ENCODE measurements at places on chromosomes 1 and 21.
A peak's percentile ranks its signal among the peaks of the same experiment; 100 is the strongest.

- DNase-seq, result no peak
Observed at GRCh38 chr1:157770442-157771043, 6.4 kb downstream of the FCRL2 start.

DNA sequence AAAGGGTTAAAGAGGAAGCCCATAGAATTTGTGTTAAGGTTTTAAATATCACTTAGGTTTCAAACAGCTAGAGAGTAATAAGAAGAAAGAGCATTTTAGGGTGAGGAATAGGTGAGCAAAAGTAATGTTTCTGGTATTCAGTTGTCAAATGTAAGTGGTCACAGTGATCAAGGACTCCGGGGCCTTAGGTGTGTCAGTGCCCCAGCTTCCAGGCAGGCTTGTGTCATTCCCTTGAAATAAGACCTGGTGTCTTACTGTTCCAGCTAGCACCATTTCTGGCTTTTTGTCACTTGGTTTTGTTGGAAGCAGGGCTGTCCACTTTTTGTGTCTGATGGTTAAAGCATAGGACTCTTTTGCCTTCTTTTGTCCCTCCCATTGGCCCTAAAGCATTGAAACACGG, 69.6 kb downstream of the DYRK1A start:
- no peak for DNase-seq

- DNase-seq, result no peak
Observed at GRCh38 chr1:10522322-10522860, 47.6 kb downstream of the PEX14 start.

DNA sequence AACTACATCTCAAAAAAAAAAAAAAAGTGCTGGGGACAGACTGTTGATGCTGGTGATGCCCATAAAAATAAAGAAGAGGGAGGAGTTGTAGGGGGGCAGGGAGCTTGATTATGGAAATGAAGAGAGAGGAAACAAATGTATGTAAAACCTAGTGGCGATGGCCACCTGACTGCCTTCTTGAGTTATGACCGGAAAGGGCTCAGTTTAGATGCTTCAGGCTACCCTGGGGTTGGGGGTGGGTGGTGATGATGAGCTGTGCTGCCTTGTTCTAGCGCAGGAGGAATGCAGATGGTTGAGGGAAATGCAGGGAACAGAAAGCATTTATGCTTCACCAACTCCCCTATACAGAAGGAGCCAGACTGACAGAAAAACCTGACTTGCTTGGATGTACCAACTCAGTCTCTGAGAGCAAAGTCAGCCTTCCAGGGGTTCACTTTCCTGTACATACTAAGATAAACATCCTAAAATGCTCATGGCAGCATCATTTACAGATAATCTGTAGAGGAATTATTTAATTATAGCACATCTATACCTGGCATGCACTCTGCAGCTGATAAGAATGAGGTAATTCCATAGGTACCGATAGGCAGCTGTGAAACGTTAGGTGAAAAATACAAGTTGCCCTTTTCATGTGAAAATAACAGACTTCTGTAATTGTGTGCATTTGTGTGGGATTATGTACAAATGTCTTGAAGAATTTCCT, 8.0 kb upstream of the BCAR3 start:
- no peak for DNase-seq

- no peak for DNase-seq
Observed at GRCh38 chr1:2145946-2146835, 48.4 kb downstream of the FAAP20 start.

- no peak for DNase-seq
Observed at GRCh38 chr1:95058974-95059373, 13.8 kb downstream of the ALG14 start.

DNA sequence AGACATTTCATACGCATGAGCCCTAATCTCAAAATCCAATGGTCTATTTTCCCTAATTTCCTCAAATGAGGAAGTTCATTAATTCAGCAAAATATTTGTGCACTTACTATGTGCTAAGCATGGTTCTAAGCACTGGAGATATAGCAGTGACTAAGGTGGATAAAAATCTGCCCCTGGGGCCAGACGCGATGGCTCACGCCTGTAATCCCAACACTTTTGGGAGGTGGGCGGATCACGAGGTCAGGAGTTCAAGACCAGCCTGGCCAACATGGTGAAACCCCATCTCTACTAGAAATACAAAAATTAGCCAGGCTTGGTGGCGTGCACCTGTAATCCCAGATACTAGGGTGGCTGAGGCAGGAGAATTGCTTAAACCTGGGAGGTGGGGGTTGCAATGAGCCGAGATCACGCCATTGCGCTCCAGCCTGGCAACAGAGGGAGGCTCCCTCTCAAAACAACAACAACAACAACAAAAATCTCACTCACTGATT, 4.3 kb upstream of the MIIP start:
- DNase-seq, result no peak

- peak; percentile 9 for DNase-seq
Observed at GRCh38 chr1:67589519-67590233, 95.3 kb upstream of the GADD45A start.

GRCh38 chr1:185337246-185337645, 20.2 kb upstream of the IVNS1ABP start:
- no peak for DNase-seq

GRCh38 chr1:89274411-89274857, 1.8 kb upstream of the GBP5 start:
- DNase-seq, result no peak

GRCh38 chr21:39006571-39007311, 176.5 kb downstream of the PSMG1 start:
- no peak for DNase-seq

DNA sequence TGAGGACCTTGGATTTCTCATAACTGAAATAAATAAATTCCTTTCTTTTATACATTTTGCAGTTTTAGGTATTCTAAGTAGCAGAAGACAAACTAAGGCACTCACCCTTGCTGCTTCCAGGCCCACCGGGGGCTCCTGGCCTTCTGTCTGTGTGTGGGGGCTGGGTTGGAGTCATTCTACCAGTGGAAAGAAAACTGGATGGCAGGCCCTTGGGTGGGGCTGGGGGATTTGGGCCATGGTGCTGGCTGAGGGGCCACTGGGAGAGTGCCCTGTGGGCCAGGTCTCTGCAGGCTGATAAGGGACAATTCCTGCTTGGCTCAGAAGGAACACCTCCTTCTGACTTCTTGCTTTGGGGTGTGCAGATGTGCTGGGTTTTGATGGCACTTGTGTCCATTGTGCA, 54.0 kb upstream of the CSF3R start:
- no peak for DNase-seq

GRCh38 chr1:47469910-47470309, 32.1 kb downstream of the FOXD2 start:
- DNase-seq, result peak; percentile 60

DNA sequence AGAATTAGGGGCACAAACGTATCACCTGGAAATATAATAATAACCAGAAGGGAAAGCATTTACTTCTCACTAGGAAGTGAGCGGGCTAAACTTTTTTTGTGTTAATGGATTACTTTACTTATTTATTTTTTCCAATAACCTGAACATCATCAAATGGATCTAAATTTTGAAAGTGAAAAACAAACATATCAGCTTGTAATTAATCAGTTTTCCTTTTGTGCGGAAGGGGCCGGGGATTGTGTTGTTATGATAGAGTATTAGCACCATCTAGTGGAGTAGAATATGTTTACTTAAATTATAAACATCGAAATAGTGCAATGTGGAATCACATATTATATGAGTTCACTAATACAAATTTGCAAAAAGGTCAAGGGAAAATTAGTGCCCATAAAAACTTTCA, 9.0 kb downstream of the CFH start:
- DNase-seq, result no peak

- DNase-seq, result no peak
Observed at GRCh38 chr1:16114527-16115467, 41.1 kb downstream of the EPHA2 start.

DNA sequence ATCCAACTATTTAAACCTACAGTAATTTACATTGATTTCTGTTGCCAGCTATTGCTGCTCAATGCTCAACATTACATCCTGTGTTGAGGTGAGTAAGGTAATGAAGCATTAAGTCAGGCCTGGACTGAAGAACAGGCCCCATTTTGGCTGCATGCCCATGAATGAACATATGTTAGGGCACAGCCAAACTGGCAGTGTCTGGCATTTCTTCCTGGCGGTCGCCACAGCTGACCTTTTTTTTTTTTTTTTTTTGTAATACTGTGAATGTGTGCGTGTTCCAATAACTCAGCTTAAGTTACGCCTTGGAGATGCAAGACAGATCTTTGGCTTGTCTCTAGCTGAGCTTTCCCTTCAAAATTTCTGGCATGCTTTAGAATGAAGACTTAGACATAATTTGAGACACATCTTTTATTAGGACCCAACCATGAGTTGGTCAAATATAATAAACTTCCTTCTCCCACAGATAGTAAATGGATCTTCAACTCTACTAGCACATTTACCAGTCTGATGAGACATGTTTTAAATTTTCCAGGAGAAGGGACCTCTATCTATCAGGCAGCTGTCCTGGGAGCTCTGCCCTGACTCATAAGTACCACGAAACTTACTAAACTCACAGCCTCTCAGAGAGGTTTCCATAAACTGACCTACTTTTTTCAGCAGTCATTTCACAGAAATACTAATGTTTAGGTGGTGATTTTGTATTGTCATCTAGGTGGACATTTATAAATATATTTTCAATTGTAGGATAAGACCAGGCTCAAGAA, 341.1 kb upstream of the RUNX1 start:
- DNase-seq, result no peak

- DNase-seq, result no peak
Observed at GRCh38 chr1:98906809-98907208, 97.9 kb downstream of the PLPPR5 start.

Measured in CMK (cell line).